ENCODE measurements at places on chromosomes 6 and 20.

DNA sequence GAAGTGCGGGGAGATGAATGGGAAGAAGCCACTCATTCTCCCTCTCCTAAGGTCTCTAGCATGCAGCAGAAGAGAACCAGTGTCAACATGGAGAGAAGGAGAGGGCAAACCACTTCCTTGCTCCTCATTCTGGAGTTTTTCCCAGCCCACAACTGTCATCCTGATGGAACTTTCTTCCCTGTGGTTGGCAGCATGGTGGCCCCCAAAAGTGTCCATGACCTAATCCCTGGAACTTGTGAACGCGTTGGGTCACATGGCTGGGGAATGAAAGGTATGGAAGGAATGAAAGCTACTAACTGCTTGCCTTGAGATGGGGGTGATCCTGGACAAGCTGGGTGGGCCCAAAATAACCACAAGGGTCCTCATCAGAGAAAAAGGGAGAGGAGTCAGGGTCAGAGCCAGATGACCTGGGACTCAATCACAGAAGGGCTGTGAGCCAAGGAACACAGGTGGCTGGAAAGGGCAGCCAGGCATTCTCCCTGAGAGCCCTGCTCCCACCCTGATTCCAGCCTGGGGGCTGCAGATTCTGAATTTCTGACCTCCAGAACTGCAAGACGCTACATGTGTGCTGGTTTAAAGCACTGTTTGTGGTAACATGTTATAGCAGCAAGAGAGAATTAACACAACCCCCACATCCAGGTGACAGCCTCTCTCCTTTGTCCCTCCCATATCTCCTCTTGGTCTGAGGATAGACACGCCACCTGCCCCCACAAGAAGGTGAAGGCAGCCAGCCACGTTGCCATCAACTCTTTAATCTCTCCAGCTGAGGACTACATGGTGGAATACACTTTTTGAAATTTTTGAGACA lies 63.2 kb downstream of the PYGB start:
- DNase-seq, result no peak

DNA sequence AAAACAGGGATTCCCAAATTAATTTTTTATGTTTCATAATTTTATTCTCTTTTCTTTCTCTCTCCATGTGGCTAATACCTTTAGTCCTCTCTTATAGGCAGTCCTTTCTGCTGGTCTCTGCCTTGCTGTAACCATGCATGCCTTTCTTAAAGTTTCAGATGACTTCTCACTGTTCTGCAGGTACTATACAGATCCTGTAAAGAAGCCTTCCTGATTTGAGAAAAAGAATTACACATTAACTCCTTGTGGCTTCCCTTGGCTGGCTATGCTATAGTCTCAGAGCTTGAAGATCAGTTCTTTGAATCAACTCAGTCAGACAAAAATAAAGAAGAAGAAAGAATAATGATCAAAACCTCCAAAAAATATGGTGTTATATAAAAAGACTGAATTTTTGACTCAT lies 7.3 kb upstream of the GPR63 start:
- DNase-seq, result no peak

- no peak for DNase-seq
These were observed 70.3 kb downstream of the ANKEF1 start for GRCh38 chr20:10105046-10105445.

GRCh38 chr6:55141611-55142010 lies 32.7 kb upstream of the HCRTR2 start:
- no peak for DNase-seq

DNA sequence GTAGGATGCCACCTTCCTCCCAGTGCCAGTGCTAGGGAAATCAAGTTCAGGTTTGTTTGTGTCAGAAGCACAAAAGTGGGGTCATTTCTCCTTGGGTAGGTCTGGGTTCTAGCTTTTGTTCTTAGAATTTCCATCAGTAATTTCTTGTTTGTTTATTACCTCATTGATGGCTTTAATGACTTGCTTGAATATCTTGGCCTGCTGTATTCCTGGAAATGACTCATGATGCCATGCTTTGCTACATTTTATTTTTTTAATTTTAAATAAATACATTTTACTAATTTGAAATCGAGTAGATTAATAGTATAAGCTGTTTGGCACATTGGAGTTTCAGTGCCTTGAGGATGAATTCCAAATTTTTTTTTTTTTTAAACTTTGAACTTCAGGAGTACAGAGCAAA lies 189.6 kb downstream of the JARID2 start:
- DNase-seq, result no peak

- DNase-seq, result no peak
These were observed 215.3 kb upstream of the KCNQ5 start for GRCh38 chr6:72406517-72406916.
